Activated T-cell treated with anti-CD3 and anti-CD28 coated beads for 24 hours (primary cell): ENCODE measurements at places on chromosomes 4 and X.

DNA sequence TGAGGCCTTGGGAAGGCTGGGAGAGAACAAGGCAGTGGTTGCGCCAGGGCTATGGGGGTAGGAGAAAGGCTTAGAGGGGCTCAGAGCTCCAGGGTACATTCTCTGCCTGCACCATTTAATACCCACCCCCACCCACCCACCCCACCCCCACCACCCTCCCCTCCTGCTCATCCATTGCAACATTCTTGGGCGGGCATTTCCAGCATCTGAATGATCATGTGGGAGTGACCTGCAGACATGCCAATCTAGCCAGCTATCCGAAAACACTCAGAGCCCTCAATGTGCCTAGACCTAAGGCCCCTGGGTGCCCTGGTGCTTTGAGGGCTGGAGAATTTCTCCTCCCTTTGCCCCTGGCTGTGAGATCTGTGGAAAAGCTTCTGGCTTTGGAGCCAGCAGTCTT, 3.1 kb downstream of the SLC34A2 start:
- no peak for DNase-seq

DNA sequence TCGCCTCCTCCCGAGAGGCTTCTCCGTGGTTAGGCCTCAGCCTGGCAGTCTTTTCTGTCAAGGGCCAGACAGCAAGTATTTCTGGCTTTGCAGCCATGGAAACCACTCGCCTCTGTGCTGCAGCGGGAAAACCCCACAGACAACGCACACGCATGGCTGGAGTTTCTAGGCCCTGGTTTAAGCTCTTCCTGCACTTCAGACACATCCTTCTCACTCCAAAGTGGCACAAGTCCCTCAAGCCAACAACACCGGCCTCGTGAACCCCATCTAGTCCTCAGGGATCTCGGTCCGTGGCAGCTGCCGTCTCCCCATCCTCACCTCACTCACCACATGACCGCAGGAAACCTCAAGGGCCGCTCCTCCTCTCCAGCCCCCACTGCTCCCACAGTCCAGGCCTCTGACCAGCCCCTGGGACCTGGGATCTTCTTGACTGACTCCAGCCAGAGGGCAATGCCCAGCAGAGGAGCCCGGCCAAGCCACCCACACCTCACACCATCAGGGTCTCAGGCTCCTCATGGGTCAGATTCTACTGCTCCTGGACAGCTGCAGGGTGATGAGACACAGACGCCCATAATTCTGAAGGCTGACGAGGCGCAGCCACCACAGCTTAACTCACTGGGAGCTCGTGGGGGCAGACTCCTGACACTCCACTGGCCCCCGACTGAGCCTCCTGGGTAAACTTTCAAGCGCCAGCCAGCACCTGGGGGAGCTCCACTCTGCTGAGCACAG, 21.7 kb downstream of the LETM1 start:
- DNase-seq, result no peak

GRCh38 chr4:178894126-178894525, 1451.9 kb upstream of the AGA start:
- DNase-seq, result no peak

DNA sequence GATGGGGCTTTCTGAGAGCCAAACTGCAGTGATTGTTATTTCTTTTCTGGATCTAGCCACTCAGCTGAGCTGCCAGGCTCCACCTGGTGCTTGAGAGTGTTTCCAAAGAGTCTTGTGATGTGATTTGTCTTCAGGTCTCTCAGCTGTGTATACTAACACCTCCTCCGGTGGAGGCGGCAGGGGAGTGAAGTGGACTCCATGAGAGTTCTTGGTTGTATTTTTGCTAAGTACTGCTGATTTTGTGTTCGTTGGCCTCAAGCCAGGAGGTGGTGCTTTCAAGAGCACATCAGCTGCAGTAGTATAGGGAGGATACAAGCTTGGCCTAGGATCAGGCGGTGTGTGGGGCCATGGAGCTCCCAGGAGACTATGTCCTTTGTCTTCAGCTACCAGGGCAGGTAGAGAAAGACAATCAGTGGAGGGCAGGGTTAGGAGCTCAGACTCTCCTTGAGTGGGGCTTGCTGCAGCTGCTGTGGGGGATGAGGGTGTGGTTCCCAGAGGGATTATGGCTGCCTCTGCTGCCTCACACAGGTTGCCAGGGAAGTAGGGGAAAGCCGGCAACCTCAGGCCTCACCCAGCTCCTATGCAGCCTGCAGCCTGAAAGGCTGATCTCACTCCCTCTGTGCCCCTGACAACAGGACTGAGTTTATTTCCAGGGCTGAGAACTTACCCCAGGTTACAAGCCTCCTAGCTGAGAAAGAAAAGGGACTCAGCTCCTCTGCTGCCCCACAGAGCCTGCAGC, 62.4 kb downstream of the NPFFR2 start:
- no peak for DNase-seq

GRCh38 chrX:152072236-152072635, 66.1 kb downstream of the MAGEA10 start:
- no peak for DNase-seq

GRCh38 chrX:30530606-30531005, 47.0 kb downstream of the TASL start:
- no peak for DNase-seq

DNA sequence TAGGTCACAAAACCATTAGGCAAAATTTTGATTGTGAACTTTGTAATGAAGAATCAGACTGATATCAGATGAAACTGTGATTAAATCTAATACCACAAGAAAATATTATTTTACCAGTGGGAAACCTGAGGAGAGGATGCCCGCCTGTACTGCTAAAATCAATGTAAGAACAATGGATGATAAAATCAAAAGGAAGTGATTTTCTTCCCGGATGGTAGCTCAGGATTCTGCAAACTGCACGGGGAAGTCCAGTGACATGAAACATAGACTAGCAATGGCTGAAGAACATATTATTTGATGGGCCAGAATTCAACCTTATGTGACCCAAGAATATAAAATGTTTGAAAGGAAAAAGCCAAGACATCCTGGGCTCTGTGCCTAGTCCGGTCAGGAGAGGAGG, 974.9 kb downstream of the PCDH18 start:
- no peak for DNase-seq

- DNase-seq, result no peak
These were observed 25.1 kb upstream of the HS6ST2 start for GRCh38 chrX:132983496-132983895.

GRCh38 chr4:99872570-99872969, 21.7 kb downstream of the LAMTOR3 start:
- no peak for DNase-seq

DNA sequence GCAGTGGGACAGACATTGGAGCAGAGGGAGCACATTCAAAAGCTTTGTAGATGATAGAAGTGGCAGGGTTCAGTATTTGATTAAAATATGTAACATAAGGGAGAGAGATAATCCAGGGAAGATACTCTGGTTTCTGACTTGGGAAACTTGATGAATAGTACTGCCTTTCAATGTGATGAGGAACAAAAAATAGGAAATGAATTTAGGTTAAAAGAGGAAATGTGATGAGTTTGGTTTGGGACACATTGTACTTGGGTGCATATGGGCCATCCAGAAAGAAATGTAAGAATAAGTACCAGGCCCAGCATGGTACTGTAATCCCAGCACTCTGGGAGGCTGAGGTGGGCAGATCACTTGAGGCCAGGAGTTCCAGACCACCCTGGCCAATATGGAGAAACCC, 20.9 kb upstream of the NDNF start:
- no peak for DNase-seq

GRCh38 chr4:40333921-40334352, 1.2 kb upstream of the CHRNA9 start:
- DNase-seq, result no peak

DNA sequence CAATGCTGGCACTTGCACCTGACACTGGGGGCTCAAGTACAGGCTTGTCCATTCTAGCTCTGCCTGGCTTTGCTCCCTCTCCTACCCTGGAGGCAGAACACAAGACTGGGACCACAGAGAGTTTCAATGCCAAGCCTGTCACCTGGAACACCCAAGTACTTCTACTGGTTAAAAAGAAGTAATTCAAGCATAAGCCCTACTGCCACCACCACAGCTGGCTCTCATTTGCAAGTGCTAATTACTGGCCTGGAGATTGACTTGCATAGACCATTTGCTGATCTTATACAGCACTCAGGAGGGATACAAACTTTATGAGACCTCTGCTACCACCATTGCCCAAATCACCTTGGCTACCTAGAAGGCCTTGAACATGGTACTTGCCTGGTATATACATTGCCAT, 1550.9 kb downstream of the C4orf33 start:
- no peak for DNase-seq

- no peak for DNase-seq
These were observed 63.0 kb upstream of the TRIM2 start for GRCh38 chr4:153141238-153141637.

GRCh38 chr4:151107063-151107462, 7.6 kb downstream of the RPS3A start:
- no peak for DNase-seq

GRCh38 chrX:5936438-5936837, 292.2 kb downstream of the NLGN4X start:
- no peak for DNase-seq

GRCh38 chrX:132689612-132690563, 201.1 kb upstream of the MBNL3 start:
- DNase-seq, result no peak

- DNase-seq, result no peak
These were observed 50.8 kb downstream of the ZFYVE28 start for GRCh38 chr4:2367626-2368025.

- no peak for DNase-seq
These were observed 91.9 kb downstream of the GPC4 start for GRCh38 chrX:133323431-133323830.

GRCh38 chrX:66632473-66632872, 6.4 kb downstream of the EDA2R start:
- no peak for DNase-seq

- no peak for DNase-seq
These were observed 8.3 kb downstream of the SH2D1A start for GRCh38 chrX:124354648-124355047.

DNA sequence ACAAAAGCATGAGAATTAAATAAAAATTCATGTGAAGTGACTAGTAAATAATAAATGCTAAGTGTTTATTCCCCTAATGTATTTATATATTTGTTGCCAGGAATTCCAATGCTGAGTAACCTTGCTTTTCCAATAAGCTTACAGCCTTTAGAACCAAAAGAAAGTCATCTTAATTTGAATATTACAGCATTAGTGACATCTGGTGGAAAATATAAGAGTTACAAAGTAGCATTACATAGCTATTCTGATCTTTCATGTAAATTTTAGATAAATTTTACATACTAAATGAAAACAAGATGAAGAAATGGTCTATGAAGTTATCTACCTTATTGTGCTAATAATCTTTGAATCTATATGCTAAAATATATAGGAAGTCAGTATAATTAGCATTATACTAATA, 10.4 kb downstream of the MAD2L1 start:
- DNase-seq, result no peak
